ENCODE measurements at places on chromosomes 16 and 17.

DNA sequence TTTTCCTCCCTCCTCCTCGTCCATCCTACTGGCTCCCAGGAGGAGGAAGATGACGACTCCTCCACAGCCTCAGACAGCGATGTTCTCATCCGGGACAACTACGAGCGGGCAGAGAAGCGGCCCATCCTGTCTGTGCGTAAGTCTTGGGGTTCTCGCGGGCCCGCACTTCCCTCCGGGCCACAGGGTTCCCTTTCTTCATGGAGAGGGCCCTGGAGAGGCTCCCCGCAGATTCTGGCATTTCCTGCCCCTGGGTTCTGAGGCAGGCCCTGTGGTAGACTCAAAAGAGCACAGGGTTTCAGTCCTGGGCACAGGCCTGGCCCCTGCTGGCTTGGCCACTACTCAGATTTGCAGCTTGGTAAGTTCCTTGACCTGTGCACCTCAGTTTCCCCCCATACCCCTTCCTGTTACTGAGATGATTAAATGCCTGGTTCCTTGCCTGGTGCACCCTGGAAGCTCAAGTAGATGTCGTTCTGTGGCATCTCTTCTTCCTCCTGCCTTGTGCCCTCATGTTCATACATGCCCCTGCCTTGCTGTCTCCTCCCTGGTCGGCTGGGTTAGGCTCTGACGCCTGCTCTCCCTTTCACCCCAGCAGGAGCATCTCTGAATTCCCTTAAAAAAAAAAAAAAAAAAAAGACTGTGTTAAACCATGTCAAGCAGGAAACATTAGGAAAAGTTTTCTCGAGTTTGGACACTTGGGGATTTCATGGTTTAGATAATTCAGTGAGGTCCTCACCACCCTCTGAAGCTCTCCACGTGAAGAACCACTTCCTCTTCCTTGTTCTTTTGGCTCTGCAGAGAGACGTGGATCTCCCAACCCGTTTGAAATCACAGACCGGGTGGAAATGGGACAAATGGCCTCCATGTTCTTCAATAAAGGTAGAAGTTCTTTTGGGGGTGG is 14.3 kb upstream of the NAT9 start:
- no peak for DNase-seq

GRCh38 chr17:65155622-65156021 is 18.5 kb downstream of the RGS9 start:
- DNase-seq, result no peak

GRCh38 chr16:15765880-15766279 is 90.9 kb downstream of the MYH11 start:
- peak; percentile 30 for DNase-seq

DNA sequence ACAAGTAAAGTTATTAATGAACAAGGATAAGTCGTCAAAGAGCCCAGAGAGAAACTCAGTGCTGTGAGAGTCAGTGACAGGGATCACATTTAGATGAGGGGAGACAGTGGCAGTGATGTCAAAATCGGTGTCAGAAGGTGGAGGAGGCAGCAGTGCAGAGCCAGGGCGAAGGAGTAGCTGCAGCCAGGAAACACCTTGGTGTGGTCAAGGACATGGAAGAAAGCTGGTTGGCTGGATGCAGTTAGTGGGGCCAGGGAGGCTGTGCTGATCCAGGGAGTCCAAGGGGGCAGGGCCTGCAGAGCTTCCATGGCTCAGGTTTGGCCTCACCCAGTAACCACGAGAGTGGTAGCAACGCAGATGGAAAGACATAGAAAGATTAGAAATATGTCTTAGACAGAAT is 50.7 kb upstream of the ADORA2B start:
- DNase-seq, result no peak

- DNase-seq, result no peak
Measured at GRCh38 chr17:78184351-78184750, 2.5 kb downstream of the TK1 start.

DNA sequence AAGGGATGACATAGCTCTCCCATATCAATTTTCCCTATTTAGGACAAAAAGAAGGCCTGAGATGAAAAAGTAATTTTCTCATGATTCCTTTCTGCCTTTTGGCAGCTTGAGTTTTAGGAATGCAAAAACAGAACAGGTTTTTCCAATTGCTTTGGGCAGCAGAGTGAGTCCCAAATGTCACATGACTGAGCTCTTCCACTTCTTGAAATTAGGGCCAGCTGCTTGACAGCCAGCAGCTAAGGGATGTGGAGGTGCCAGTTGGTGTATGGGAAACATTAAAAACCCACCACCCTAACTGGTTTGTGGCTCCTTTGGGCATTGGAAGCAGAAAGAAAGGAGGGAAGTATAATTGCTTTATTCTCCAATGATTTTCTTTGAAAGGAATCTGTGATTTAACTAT is 133.8 kb upstream of the FAM20A start:
- DNase-seq, result no peak

DNA sequence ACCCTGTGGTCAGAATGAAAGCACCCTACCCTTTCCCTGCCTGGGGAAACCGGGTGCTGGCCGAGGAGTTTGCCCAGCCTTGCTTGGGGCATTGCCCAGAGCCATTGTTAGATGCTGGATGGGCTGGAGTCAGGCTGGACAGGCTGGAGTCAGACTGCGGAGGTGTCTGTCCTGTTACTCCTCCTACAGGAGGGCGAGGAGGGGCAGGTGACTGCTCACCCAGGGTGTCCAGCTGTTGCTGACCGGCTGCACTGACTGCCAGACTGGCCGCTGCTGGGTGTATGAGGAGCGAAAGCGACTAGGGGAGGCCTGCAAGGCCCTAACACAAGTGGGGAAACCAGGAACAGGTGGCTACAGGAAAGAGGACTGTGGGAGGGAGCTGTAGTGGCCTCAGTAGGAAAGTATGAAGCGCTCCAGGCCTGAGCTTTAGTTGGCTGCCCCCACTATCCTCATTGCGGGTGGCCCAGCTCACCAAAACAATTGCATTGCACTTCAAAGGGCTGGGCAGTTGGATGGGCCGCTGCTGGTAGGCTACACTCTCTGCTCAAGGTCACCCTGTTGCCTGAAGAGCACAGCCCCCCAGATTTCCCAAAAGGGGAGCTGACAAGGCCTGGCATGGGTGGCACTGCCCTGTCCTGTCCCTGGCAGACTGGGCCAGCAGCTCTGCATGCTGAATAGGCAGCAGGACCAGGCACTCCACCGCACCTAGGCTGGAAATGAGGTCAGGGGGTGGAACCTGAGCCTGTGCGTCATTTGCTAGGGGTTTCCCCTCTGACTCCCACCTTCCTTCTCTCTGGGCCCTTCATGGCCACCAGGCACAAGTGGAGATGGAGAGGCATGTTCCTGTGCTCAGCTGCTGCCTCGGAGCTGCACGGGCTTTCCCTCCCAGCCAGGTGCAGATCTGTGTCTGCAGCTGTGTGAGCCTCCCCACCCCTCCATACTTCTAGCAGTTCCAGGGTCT is 18.4 kb downstream of the LDHD start:
- no peak for DNase-seq

Data from iris pigment epithelial cell (primary cell).